Hippocampal formation (tissue), 2 donors: ENCODE measurements at places on chromosomes 1 and 21.

GRCh38 chr1:181044449-181044966 is 10.7 kb downstream of the MR1 start:
- DNase-seq = no peak

DNA sequence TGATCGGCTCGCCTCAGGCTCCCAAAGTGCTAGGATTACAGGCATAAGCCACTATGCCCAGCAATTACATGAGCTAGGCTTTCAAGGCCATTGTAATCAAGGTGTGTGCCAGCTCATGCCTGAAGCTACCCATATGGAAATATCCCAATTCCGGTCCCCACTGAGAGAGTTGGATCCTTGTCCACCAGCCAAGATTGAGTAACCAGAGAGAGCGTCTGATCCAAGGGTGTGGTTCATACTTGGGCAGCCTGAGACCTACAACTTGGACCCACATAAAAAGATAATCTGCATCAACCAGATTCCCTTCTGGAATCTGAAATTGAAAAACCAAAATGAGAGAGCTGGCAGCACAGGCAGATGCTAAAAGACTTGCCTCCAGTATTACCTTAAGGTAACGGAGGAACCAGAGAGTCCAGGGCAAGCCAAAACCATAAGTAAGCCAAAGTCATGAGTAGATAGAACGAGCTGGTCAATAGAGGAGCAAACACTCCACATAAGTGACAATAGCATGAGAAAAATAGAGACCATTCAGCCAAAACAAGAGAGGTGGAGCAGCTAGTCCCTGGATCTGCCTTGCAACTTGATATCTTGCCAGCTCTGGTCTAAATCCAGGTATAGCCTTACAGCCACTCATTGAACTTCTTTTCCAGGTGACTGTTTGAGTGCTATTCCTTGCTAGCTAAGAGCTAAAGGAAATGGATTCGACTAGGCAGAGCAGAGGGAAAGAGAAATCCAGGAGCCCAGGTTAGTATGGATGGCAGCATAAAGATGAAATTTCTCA is 63.8 kb upstream of the ATP1A1 start:
- DNase-seq = no peak

DNA sequence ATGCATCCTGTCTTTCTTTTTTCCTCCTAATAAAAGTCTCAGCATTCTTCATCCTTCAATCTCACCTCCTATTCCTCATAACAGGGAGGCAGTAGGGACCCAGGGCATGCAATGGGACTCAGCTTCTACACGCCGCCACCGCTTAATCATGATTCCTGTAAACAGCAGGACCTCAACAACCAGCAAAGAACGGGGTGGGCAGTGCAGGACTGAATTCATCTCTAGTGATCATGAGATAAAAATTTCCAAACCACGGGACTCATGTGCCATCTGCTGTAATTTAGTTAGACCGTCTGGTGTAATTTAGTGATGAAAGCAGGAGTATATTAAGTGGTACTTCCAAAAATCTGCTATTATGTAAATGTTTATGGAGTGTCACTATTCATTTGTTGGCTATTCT is 5.4 kb downstream of the PRAMEF12 start:
- peak; percentile 1 for DNase-seq

GRCh38 chr1:228314658-228315483 is 91.8 kb downstream of the TRIM11 start:
- DNase-seq = no peak

DNA sequence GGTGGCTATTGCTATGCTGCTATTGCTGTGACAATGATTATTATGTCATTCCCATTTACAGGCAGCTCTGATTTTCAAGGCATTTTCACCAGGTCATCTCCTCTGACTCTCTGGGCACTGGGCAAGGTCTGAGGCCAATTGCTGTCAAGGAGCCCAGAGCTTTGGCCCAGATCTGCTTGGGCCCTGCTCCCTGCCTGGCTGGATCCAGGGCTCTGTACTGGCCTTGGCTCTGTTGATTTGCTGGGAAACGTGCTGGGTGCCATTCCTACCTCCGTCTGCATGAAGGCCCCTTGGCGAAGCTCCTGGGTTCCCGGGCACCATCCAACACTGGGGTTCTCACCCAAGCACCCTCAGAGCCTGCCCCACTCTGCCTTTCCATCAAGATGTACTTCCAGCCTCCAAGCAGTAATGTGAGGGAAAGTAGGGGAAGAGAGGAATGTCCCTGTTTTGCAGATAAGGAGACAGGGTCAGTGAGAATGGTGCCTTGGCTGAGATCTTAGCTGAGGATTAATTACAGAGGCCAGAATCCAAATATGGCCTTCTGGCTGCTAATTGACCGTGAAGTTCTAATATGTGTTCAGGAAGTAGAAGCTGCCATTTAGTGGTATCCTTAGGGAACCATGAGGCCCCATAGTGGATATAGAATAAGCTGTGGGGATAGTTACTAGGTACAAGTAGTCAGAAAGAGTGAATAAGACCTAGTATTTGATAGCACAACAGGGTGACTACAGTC is 63.9 kb downstream of the HTR6 start:
- DNase-seq = no peak

DNA sequence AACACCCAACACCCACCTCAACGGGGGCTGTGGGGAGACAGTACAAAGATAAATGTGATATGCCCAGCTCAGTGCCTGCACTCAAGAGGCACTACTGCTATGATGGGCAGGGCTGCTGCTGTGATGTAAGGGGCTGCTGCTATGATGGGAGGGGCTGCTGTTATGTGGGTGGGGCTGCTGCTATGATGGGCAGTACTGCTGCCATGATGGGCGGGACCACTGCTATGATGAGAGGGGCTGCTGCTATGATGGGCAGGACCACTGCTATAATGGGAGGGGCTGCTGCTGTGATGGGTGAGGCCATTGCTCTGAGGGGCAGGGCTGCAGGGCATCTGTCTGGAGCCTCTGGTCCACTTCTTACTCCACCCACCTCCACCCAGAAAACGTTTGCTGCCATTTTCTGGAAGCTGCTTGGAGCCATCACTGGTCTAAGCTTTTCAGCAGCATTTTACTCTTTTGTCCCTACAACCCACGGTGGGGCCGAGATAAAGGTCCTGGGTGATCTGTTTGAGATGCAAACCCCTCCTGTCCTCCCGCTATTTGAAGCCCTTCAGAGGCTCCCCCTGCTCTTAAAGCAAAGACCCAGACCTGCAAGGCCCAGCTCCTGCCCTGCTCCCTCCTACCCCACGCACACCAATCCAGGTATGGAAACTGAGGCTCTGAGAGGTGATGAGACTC is 656.9 kb downstream of the PTPRU start:
- DNase-seq = no peak

GRCh38 chr1:30942326-30942963 is 33.9 kb upstream of the SDC3 start:
- peak; percentile 28 for DNase-seq

GRCh38 chr1:59481881-59482505 is 185.1 kb downstream of the FGGY start:
- no peak for DNase-seq

DNA sequence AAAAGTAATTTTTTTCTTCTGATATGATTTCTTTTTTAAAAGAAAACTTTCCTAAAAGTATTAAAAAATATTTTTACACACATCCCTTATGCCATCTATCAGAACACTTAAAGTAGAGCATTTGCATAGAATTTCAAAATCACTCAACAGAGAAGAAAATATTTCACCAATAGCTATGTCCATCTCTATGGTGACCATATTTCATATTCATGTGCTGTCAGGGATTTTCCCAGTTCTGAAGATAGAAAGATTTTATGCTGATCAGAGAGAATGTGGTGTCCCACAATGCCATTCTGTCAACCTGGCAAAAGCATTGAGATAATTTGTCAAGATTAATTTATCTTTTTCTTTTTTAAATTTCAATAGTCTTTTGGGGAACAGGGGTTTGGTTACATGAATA is 87.0 kb downstream of the C4BPA start:
- DNase-seq = no peak

DNA sequence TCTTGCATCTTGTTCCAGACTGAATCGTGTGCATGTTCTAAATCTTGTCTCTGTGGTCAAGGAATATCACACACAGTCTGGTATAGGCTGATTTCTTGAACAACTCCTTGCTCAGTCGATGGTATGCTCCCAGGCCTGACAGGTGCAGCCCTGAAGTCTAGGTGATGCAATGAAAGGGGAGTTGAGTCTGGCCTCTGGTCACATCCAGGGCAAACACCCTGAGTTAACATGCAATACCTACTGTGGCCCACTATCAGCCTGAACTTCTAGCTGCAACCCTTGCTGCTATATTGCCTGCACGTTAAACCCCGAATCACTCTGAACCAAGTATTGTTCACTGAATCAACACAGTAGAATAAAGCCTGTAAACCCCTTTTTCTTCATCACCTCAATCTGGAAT is 303.4 kb downstream of the USP25 start:
- DNase-seq = no peak

- DNase-seq = no peak
These were observed 16.9 kb downstream of the HSD3B2 start for GRCh38 chr1:119431836-119432235.
